ENCODE measurements at places on chromosomes 13 and 19.

- DNase-seq, result no peak
Observed at GRCh38 chr13:93700115-93700514, 473.5 kb downstream of the GPC6 start.

- DNase-seq, result no peak
Observed at GRCh38 chr13:99726282-99726894, 225.1 kb downstream of the TM9SF2 start.

GRCh38 chr19:47495478-47496372 lies 11.7 kb upstream of the KPTN start:
- DNase-seq, result no peak

- DNase-seq, result peak; percentile 42
Observed at GRCh38 chr19:591099-591958, 1.6 kb downstream of the HCN2 start.

GRCh38 chr13:99018418-99019180 lies 40.7 kb upstream of the DOCK9 start:
- no peak for DNase-seq

GRCh38 chr13:50735071-50735470 lies 108.4 kb downstream of the DLEU7 start:
- DNase-seq, result no peak

DNA sequence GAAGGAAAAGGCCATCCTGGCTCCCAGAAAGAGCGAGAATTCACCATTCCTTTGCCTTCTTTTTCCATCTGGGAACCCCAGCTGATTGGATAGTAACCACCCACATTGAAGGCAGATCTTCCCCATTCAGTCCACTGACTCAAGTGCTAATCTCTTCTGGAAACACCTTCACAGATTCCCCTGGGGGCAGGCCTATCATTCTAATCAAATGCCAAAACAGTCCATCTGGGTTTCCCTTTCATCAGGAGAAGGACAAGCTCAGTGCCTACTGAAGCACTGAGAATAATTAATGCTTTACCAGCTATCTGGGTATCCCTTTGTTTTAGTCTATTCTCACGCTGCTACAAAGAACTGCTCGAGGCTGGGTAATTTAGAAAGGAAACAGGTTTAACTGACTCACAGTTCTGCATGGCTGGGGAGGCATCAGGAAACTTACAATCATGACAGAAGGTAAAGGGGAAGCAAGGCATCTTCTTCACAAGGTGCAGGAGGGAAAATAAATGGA lies 293.2 kb downstream of the ENOX1 start:
- DNase-seq, result no peak

DNA sequence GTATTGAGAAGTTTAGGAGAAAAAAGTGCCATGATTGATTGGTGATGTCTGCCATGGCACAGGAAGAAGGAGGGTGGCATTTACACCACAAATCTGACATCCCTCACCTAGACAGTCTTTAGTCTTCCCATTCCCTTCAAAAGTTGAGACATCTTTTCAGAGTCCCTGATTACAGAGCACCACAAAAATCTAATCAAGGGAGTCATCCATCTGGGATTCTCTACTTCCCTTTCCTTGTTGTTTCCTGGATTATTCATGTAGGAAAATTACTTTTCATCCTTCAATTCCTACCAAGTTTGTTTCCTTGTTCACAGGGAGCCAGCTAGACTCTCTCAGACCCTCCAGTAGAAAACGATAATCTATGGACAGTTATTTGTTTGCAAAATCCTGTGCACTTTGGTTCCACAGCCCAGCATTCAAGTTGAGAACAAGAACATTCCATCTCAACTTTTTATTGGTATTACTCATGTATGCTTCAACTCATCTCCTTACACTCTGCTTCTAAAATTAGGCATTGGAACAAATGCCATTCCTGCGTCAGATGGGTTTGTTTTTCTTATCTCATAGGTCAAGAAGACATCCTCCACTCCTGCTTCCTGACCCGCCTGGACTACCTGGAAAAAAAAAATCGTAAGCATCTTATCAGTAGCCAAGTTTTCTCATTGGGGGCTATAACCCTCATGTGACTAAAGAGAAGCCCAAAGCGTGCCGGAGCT lies 259.9 kb downstream of the FOXO1 start:
- DNase-seq, result no peak

GRCh38 chr13:41246969-41247680 lies 16.3 kb downstream of the MTRF1 start:
- DNase-seq, result no peak

DNA sequence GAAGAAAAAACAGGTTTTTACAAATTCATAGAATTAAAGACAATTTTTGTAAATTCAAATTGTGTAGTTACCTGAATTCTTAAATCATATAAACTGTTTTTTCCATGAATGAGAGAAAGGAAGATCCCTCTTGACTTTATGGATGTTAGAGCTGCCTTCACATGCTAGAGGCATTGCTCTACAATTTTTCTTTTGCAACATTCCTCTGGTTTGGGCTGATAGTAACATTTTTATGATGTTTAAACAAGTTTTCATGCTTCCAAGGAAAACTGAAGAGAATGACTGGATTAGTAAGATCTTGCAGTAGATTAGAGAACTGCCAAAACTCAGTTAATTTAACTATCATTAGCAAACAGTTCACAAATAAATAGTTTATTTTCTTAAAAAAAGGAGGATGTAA lies 250.6 kb downstream of the GPC6 start:
- no peak for DNase-seq

DNA sequence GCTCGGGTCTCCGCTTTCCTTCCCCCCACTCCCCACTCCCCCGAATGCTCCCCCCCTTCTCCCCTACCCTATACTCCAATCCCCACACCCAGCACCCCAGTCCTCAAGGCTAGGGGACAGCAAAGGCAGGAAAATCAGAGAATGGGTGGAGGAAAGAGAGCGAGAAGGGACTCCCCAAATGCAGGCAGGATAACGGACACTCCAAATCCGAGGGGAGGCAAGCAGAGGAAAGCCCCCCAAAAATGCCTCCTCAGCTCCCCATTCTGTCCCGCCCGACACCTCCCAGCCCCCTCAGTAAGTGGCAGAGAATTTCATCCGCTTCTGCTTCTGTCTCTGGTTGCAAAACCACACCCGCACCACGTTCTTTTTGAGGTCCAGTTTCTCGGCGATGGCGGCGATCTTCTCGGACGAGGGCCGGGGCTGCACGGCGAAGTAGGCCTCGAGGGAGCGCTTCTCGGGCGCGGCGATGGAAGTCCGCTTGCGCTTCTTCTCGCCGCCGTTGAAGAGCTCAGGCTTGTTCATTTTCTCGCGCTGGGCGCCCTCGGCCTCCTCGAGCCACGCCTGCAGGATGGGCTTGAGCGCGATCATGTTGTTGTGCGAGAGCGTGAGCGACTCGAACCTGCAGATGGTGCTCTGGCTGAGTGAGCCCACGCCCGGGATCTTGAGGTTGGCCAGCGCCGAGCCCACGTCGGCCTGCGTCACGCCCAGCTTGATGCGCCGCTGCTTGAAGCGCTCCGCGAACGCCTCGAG lies 2.1 kb downstream of the POU4F1 start:
- DNase-seq, result peak; percentile 47

DNA sequence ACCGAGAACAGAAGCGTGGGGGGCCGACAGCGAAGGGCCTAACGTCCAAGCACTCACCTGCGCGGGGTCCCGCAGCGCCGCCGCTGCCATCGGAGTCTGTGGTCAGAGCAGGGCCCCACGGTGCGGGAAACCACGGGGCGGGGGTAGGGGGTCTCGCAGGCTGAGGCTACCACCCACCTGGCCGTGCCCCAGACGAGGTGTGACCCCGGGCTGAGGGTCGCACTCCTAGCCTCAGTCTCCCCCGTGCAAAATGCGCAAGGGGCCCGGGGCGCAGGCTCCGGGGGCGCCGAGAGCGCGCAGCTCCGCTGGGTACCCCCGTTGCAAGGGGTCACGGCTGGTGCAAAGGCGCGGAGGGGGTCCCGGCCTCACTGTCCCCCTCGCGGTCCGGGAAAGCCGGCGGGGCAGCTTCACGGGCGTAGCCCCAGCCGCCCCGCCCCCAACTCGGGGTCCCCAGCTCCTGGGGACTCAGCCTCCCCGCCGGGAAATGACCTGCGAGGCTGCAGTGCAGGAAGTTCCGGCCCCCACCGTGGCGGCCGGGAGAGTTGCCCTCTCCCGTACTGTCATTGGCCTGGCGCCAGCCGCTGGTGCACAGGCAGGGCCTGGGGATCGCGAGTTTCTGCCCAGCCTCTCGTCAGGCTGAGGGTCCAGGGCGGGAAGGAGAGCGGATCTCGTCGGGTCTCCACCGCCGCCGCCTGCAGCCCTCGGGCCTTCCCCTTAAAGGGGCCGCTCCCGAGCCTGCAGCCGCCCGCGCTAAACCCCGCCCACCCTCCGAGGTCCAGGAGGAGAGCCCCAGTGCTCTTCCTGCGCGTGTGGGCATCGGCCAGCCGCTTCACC lies at the start of gene ZNF792:
TSS of gene ZNF792 (minus strand) at position 657 of the 834 bp plus-strand sequence. CDS start at position 90, 567 bp downstream.
- DNase-seq, result peak; percentile 63

DNA sequence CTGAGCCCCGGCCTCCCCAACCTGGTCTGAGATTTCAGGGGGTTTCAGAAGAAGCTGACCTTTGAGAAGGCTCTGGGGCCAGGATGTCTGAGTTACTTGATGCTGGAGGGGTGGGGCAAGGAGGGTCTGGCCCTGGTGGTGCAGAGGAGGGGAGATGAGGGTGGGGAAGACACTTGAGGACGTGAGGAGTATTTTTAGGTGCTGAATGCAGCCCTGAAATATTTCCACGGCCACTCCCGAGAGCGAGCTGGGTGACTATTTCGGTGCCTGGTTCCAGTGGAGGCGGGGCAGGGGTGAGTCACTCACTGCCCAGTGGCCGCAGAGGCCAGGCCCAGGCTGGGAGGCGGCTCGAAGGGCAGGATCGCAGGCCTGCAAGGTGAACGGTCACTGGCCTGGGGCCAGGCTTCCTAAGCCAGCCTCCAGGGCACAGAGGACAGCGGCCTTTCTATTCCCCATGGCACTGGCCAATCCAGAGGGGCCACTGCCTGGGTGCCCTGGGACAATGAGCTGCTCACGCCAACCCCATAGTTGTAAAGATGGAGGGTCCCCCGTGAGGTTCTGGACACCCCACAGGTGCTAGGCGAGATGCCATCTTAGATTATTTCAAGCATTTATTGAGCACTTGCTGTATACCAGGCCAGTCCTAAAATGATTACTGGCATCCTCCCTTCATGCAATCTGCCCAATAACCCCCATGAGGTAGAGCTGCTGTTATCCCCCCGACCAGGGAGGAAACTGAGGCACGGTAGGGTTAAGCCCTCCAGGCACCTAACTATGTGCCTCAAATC lies 19.7 kb upstream of the JUND start:
- peak; percentile 83 for DNase-seq

- DNase-seq, result peak; percentile 40
Observed at GRCh38 chr13:52845766-52846566, 2.5 kb downstream of the PCDH8 start.

DNA sequence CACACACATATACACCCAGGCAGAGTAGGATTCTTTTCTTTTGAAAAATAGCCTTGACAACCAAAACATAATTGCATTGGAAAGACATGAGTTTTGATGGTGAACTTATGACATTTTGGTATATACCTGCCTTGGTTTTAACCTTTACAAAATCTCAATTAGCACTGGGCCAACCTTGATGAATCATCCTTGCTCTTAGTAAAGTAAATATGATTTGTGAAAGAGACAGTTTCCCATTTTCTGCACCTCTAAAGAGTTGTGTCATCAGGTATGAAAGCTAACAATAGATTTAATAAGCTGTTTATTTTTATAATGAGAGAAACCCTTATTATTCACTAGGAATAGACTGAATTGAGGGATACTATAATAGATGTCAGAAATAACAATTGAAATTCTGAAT lies 15.7 kb upstream of the ENOX1 start:
- DNase-seq, result no peak

Data from suppressor macrophage treated with lipopolysaccharide for 1 hour (primary cell).